ENCODE measurements at places on chromosomes 1 and 21. TPM values are rescaled to one million over a fixed set of nuclear protein-coding genes. Genes with fewer than 3 reads are reported as not detected.

DNA sequence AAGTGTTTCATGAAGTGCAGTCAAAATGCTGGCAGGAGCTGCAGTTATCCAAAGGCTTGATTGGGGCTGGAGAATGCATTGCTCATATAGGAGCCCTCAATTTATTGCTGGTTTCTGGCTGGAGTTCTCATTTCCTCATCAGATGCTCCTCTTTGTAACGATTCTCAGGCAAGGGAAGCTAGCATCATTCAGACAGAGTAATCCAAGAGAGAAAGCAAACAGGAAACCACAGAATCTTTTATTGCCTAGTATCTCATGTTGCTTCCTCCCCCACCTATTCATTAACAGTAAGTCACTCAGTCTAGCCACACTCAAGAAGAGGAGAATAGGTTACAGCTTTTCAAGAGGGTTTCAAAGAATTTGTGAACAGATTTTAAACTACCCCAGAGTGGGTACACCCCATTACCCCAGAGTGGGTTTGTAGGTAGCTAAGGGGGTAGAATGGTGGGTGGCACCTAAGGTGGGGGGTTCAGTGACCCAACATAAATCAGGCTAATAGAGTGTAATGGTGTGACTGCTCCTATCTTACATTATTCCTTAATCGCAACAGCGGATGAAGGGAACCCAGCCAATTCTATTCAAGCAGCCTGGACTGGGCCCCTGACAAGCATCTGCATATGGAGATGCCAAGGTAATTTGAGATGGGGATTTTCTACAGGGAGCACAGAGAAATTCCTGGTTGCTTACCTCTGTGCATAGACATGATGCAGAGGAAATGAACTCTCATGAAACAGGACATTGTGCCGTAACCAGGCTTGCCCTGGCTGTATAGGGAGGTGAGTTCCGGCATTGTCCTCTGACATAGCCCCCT is 67.1 kb downstream of the KCNJ15 start:
- peak overlapping the region; percentile 9 for H3K4me3 ChIP-seq
- H3K36me3 ChIP-seq = no peaks in the 10 kb centered on the region
- DNase-seq = no peak
- H3K27ac ChIP-seq = peak overlapping the region; percentile 52
- peaks cover 12% of the 10 kb centered on the region for H3K4me1 ChIP-seq

- DNase-seq = no peak
- no peaks in the 10 kb centered on the region for H3K27me3 ChIP-seq
- H3K4me3 ChIP-seq = no peak overlapping the region
- H3K36me3 ChIP-seq = peaks cover 13% of the 10 kb centered on the region
- H3K27ac ChIP-seq = no peak overlapping the region
Observed at GRCh38 chr1:167330601-167331293, 110.1 kb downstream of the POU2F1 start.

DNA sequence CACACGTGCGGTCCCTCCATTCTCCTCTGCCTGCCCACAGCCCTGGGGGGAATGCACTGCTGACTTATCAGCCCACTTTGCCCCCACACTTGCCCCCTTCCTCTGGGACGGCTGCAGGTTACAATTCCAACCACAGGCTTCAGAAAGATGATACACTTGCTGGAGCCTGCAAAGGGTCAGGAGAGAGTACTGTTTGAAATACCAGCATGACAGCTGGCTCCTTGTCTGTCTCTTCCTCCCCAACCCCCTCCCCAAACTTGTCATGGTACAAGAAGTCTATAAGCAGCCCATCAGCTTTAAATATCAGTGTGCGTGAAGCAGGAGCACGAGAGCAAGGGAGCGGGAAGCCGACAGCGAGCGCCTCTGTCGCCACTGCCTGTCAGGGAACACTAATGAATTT is 62.4 kb downstream of the ERI3 start:
- no peak for DNase-seq
- peaks cover 20% of the 10 kb centered on the region for H3K36me3 ChIP-seq
- no peak overlapping the region for H3K4me3 ChIP-seq

DNA sequence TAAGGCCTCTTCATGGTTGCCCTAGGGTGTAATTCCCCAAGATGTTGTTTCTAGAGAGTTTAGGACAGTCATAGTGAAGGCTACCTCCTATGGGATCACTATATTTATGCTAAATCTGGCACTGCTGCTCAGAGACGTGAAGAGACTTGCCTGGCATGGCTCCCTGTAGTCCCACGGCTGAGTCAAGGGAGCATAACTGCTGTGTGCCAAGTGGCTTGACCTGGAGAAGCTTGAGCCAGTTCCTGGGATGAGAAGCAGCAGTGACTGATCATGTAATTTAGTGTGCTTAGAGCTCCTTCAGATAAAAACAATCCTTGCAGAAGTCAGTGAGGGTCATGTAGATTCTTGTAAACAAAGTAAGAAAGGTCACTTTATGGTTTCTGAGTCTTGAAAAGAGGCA is 68.9 kb upstream of the TSPAN2 start:
- peaks cover 2% of the 10 kb centered on the region for H3K27me3 ChIP-seq
- no peak for DNase-seq
- no peaks in the 10 kb centered on the region for H3K36me3 ChIP-seq
- no peak overlapping the region for H3K4me3 ChIP-seq

DNA sequence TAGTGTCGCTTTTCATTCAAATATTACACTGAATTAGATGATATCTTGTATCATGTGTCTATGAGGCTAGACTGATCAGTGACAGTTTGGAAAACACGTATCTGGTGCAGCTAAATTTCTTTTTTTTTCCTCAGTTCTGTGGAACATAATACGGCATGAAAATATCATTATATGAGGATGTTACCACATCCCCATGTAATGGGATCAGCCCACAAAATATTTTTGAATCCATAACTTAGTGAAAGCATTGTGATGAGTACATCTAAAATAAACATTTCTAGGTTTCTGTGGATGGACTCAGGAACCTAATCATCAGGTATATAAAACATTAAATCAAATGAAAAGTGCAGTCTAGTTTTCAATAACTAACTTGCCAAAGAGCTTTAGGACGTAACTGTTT is 356.3 kb downstream of the USP25 start:
- H3K27me3 ChIP-seq = no peaks in the 10 kb centered on the region
- no peak for DNase-seq
- H3K27ac ChIP-seq = no peak overlapping the region
- no peak overlapping the region for H3K4me3 ChIP-seq

- peaks cover 24% of the 10 kb centered on the region for H3K36me3 ChIP-seq
- no peaks in the 10 kb centered on the region for H3K27me3 ChIP-seq
- H3K4me1 ChIP-seq = peaks cover 6% of the 10 kb centered on the region
- no peak overlapping the region for H3K27ac ChIP-seq
- H3K4me3 ChIP-seq = no peak overlapping the region
- DNase-seq = no peak
Observed at GRCh38 chr1:220235462-220235861, 36.8 kb downstream of the RAB3GAP2 start.

GRCh38 chr1:148383966-148384365 is 99.1 kb downstream of the PPIAL4G start:
- H3K4me3 ChIP-seq = no peak overlapping the region
- H3K27ac ChIP-seq = no peak overlapping the region
- H3K36me3 ChIP-seq = no peaks in the 10 kb centered on the region
- peaks cover 26% of the 10 kb centered on the region for H3K4me1 ChIP-seq
- H3K27me3 ChIP-seq = no peaks in the 10 kb centered on the region

DNA sequence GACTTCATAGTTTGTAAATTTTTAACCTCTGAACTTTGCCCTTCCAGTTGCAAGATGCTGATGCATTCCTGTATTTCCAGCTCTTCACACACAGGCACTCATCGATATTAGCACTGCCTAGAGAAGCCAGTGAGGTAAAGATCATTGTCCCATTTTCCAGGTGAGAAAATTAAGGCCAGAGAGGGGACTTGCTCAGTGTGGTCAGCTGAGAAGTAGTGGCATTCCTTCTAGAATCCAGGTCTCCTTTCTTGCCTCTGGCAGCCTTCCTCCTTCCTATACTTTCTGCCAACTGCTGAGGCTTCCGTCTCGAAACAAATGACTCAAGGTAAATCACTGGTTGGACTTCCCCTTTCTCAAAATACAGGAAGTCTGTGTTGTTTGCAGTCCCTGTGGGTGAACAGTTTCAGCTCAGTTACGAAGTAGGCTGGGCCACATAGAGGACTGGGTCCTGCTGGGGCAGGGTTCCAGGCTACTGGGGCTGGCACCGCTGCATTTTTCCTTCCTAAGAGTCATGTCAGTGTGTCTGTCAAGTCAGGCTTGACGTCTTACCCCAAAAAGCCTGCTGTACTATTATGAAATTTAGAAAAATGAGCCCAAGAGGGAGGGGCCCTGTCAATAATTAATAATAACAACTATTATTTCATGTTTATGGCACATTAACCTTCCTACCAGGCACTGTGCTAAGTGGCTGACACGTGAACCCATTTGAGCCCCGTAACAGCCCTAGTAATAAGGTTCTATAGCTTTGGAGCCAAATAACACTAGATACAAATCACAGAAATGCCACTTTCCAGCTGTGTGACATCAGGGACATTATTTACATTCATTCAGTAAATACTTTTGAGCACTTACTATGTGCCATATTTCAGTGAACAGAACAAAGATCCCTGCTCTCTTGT is 16.6 kb upstream of the RNF19B start:
- peaks cover 62% of the 10 kb centered on the region for H3K4me1 ChIP-seq
- peaks cover 12% of the 10 kb centered on the region for H3K36me3 ChIP-seq
- H3K27ac ChIP-seq = peak overlapping the region; percentile 89
- no peaks in the 10 kb centered on the region for H3K27me3 ChIP-seq

DNA sequence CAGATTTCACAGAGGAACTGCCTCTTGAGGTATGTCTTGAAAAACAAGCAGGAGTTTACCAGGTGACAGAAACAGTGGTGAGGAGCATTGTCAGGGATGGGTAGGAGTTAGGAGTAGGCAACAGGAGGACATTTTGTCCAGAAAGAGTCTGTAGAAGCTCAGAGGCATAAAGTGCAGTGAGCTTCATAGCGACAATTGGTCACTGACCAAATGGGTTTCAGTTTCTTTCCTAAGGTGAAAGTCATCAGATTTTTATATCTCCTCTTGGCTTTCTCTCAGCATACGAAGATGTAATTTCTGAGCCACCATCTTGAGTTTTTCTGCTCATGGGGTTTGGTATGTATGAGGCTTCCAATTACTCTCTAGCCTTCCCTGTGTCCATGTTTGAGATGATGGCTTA is 29.3 kb upstream of the FASLG start:
- H3K4me3 ChIP-seq = no peak overlapping the region
- H3K27ac ChIP-seq = peak overlapping the region; percentile 43
- no peak for DNase-seq
- peaks cover 37% of the 10 kb centered on the region for H3K4me1 ChIP-seq
- peaks cover 13% of the 10 kb centered on the region for H3K27me3 ChIP-seq
- H3K36me3 ChIP-seq = no peaks in the 10 kb centered on the region

DNA sequence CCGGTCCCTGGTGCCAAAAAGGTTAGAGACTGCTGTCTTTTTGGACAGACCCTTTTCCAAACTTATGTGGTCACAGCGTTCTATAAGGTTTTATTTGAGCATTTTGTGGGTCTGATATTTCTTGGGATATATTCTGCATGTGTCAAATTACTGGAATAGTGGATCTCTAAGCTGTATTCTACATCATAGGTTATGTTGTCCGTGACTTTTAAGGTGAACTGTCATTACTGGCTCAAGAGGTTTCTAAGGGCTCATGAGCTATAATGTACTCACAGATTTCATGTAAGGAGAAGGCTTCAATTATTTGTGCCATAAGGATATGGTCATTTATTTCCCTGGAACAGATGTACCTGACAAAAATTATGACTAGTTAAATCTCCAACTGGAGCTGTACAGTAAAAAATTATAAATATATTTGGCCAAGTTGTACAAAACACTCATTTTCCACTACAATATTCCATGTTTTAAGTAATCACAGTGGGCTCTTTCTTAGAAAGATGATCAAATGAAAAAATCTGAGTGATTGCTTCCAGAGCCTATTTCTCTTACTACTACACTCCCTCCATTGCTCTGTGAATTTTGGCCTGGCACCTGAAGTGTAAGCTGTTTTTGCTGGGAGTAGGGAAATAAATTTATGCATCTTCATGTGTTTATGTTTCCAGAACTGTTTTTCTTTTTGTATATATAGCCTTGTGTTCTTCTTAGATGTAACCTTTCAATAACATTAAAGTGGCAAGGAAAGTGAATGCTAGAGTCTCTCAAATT is 538.1 kb upstream of the ZRANB2 start:
- H3K36me3 ChIP-seq = no peaks in the 10 kb centered on the region
- DNase-seq = no peak
- H3K27me3 ChIP-seq = no peaks in the 10 kb centered on the region
- H3K27ac ChIP-seq = no peak overlapping the region

GRCh38 chr1:199152676-199153075 is 513.8 kb downstream of the PTPRC start:
- no peak overlapping the region for H3K27ac ChIP-seq
- no peak for DNase-seq
- H3K4me1 ChIP-seq = peaks cover 1% of the 10 kb centered on the region
- peaks cover 32% of the 10 kb centered on the region for H3K27me3 ChIP-seq

GRCh38 chr1:65512967-65513780 is 92.7 kb downstream of the LEPR start:
- no peak for DNase-seq
- H3K4me3 ChIP-seq = no peak overlapping the region
- H3K36me3 ChIP-seq = no peaks in the 10 kb centered on the region
- no peak overlapping the region for H3K27ac ChIP-seq
- peaks cover 5% of the 10 kb centered on the region for H3K27me3 ChIP-seq

- H3K36me3 ChIP-seq = peaks cover 7% of the 10 kb centered on the region
- peaks cover 16% of the 10 kb centered on the region for H3K4me1 ChIP-seq
- peak overlapping the region; percentile 76 for H3K4me3 ChIP-seq
- peak; percentile 79 for DNase-seq
- no peak overlapping the region for H3K27ac ChIP-seq
Observed at GRCh38 chr1:35707601-35708440, 10.9 kb downstream of the C1orf216 start.

- peaks cover 11% of the 10 kb centered on the region for H3K4me1 ChIP-seq
- H3K27me3 ChIP-seq = no peaks in the 10 kb centered on the region
- H3K27ac ChIP-seq = no peak overlapping the region
- H3K36me3 ChIP-seq = peaks cover 51% of the 10 kb centered on the region
Observed at GRCh38 chr1:63642901-63643300, 49.7 kb downstream of the PGM1 start.

DNA sequence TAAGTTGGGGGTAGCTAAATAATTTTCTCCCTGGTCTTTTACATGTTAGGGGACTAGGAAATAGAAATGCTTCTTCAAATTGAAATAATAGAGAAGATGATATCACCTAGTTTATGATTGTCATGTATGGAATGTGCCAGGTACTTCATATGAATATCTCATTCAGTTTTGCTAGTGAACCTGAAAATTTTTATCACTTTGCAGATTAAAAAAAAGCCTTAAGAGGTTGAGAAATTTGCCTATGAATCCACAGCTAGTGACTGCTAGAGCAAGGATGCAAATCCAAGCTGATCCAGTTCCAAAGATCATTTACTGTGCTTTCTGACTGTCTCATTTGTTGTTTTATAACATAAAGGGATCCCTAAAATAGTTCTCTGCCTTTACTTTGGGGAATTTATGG is 24.7 kb downstream of the RNF2 start:
- H3K36me3 ChIP-seq = peaks cover 8% of the 10 kb centered on the region
- H3K27me3 ChIP-seq = no peaks in the 10 kb centered on the region
- DNase-seq = no peak
- no peak overlapping the region for H3K4me3 ChIP-seq
- no peak overlapping the region for H3K27ac ChIP-seq
- H3K4me1 ChIP-seq = peaks cover 9% of the 10 kb centered on the region

The GBP6 gene
- total RNA-seq = 0.40 TPM

The GPR153 gene
- total RNA-seq = 1.7 TPM

The PAFAH2 gene
- 7.6 TPM for total RNA-seq

The CNN3 gene
- 2.7 TPM for total RNA-seq

The SYNC gene
- total RNA-seq = not detected

The CSF3R gene
- total RNA-seq = 0.07 TPM

The NLRP3 gene
- total RNA-seq = 0.16 TPM

The TTC34 gene
- 1.3 TPM for total RNA-seq

Measured in activated CD4-positive, alpha-beta T cell treated with anti-CD3 and anti-CD28 coated beads, Interleukin-2, amount 10 ng/mL, durations not matched to agents 24 days and 14 days (primary cell).